GM20000 (cell line): ENCODE measurements at places on chromosomes 1 and 21.

DNA sequence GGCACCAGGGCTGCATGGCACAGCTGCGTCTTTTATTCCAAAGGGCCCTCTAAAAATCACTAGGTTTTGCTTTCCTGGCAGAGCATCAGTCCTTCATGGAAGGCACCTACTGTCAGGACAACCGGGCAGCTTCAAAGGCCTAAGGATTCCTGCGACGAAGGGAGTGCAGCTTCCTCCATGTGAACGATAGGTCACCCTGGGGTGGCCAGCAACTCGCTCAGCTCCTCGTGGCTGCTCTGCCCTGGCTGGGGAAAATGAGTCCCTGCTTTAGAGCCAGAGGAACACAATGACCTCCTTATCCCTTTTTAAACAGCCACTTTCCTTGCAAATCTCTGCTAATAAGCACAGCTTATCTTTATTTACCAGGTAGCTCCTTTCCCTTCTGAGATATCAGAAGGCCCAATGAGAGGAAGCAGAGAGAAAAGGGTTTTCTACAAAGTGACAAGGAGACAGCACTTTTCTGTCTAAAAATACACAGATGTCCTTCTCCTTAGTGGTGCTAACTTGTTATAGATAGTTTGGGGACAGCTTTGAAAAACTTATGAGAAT lies 71.6 kb upstream of the SMYD2 start:
- no peak for DNase-seq

DNA sequence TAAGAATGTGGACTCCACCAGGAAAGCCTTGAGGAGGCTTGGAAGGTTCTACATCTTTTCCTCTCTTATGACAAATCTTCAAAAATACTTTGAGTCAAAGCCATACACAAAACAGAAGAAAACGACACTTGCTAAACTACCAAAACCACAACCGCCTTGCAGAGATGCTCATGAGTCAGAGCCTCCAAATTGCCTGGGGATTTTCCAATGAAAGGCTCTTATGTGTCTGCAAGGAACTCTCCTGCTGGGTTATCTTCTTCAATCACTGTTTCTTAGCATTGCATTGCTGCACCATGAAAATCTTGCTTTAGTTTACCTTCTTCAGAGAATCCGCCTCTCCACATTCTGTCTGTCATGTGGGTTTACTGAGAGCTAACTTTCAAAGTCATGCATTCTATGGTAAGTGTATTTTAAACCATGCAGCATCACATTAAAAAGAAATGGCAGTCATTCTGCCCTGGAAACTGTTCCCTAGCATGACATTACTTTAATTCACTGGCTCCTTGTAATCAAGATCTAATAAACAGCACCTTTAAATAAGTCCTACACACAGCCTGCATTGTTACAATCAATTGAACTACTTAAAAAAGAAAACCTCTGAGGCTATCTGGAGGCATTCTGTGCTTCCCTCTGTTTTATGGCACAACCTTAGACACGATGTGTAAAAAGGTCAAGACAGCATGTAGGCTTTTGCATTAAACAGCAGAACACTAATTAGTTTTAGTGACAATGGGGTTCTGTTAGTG lies 210.0 kb upstream of the FOXD3 start:
- DNase-seq: peak; percentile 14

GRCh38 chr21:38825269-38825668 lies 19.5 kb downstream of the ETS2 start:
- DNase-seq: no peak

DNA sequence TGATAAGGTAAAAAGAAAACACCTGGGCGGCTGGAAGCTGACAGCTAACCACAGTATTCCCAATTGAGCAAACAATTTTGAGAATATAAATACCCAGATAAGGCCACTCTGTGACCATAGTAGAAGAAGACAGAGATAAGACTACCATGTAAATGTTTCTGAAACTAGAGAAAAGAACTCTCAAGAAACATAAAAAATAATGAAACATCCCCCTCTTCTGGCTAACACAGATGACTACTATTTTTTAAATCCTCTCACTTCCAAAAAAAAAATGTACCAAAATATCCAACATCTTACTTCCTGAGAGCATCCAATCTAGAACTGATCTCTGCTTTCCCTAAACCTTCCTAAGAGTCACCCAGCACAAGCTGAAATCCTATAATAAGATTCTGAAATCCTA lies 125.9 kb downstream of the HFM1 start:
- DNase-seq: no peak

DNA sequence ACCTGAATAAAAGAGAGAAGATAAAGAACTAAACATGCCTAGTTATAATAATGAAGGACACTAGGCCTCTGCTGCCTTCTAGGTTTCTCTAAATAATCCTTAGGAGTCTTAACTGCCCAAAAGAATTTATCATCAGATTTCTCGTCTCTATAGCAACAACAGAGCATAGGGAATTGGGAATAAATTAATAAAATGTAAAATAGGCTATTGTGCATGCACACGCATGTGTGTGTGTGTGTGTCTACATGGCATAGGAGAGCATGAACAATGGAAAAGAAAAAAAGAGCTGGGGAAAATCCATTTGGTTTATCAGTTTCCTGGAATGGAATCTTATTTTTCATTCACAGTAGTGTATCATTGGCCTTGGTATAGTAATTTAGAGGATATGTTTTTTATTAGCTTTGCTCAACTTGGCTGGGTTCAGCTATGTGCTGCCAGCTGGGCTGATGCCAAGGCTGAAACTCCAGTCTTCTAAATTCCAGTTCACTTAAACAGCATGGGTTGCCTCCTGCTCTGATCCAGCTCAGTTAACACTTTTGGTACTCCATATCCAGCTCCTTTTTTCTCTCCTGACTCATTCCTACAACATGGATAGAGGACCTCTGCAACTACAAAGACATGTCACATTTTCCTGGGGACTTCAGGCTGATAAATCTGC lies 80.6 kb upstream of the SLFNL1 start:
- no peak for DNase-seq

DNA sequence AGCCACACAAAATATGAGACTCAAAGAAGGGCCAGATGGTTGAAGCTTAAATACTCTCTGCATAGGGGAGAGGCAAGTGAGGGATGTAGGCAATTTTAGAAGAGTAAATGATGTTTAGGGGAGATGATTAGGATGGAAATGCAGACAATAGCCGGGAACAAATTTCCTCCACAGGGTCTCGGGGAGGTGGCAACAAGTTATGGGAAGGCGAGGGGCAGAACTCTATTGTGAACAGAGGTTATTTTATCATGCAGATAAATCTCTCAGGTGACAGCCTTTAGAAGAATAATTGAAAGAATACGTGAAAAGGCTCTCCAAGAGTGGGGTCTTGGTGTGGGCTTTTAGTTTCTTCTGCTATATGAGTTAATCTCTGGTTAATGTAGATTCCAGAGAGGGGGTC lies 166.7 kb downstream of the GALNT2 start:
- no peak for DNase-seq

DNA sequence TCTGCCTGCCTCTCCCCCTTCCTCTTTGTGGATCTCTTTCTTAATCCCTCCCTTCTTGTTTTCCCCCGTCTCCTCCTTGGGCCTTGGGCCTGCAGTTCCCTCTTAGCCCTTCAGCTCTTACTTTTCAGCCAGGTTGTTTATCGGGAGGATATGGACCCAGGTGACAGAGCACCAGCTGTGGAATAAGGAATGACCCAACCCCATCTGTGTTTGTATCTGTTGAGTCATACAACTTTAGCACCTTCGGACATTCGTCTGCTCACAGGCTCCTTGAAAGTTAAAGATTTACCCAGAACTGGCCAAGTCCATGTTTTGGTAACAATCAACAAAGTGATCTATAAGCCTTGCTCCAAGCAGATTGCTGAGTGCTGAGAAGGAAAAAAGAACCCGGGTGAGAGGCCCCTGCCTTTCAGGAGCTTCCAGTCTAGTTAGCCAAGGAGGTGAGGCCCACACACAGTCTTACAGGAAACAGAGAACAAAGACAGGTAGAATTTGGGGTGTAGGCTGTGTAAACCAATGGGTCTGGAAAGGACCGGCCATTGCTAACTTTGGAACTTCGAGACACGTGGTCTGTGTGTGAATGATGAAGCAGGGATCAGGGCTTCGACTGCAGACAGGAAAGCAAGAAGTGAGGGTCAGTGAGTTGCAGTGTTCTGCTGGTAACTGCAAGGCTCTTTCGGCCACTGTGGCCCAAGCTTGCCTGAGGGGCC lies 66.7 kb upstream of the F3 start:
- no peak for DNase-seq

- no peak for DNase-seq
Observed at GRCh38 chr1:19639999-19640362, 4.1 kb upstream of the NBL1 start.

GRCh38 chr1:234603221-234604204 lies 6.5 kb downstream of the IRF2BP2 start:
- DNase-seq: no peak

DNA sequence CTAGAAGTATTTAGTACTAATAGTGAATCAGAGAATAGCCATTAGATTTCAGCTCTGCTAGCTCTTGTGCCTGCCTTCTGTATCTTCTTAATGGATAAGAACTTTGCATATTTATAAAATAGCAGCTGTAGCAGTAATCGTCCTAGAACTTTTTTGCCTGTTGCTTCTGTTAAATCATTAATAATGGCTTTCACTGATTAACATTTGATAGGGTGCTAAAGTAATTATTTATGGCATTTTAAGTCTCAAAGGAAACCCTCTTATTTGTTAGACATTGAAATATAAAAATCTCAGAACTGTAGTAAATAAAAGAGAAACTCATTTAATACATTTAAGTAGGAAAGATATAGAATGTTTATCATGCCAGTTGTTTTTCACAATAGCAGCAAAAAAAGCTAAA lies 27.0 kb downstream of the SPEN start:
- DNase-seq: no peak
